ENCODE measurements at places on chromosomes 1 and 21.

GRCh38 chr1:232244426-232244825 lies 385.5 kb downstream of the SIPA1L2 start:
- DNase-seq, result no peak

- no peak for DNase-seq
These were observed 82.0 kb upstream of the MROH9 start for GRCh38 chr1:170853302-170853701.

DNA sequence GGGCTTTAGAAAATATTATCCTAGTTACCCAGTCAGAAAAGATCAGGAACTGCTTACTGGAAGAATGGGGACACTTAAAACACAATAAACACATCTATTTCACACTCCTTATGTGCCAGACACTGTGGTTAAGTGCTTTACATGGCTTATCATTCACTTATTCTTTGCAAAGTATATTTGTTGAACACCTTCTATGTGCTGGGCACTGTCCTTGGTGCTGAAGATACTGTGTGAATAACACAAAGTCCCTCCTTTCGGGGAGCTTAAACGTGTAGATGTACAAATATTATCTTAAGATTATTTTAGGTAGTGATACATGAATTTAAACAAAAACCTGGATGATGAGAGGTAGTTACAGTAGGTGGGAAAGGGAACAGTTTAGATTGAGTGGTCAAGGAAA lies 169.3 kb downstream of the ST6GALNAC5 start:
- DNase-seq, result no peak

- no peak for DNase-seq
These were observed 73.7 kb downstream of the DMRTB1 start for GRCh38 chr1:53532912-53533311.

DNA sequence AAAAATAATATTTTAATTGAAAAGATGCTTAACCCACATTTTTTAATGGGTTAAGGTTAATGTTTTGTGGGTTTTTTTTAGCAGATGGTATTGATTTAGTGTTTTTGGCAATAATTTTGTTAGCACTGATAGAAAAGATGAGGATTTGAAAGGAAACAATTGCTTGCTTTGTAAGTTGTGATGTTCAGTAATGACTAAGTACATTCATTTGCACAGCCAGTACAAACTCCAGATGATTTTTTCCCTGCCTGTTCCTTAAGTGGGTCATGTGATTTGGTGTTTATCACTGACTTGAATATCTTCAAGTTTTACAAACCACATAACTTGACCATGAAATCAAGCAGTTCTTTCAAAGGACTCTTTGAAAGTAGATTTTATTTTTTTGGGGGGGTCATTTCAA lies 15.0 kb downstream of the DISP1 start:
- no peak for DNase-seq

DNA sequence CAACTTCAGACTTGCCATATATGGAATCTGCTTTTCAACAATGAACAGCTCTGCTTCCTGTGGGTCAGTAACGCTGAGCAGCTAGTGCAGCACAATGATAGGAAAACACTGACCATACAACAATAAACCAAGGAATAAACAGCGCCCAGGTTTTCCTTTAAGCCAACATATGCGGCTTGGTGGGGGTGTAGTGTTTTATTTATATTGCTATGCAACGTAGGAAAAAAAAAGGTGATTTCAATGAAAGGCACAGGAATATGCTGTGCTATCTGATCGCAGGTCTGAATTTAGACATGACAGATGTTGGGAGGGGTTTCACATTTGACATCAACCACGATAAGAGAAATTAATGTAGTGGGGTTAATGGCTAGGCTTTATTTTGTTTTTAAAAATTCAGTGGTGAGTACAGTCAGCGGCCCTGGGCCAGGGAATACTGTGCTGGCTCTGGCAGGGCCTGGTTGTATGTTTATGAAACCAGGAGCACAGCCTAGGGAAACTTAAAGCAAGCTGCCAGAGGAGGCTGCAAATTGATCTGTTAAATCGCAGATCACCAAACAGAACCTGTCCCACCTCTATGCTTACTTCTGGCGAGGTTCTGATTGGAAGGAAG lies 4.3 kb downstream of the TSPAN2 start:
- DNase-seq, result no peak

DNA sequence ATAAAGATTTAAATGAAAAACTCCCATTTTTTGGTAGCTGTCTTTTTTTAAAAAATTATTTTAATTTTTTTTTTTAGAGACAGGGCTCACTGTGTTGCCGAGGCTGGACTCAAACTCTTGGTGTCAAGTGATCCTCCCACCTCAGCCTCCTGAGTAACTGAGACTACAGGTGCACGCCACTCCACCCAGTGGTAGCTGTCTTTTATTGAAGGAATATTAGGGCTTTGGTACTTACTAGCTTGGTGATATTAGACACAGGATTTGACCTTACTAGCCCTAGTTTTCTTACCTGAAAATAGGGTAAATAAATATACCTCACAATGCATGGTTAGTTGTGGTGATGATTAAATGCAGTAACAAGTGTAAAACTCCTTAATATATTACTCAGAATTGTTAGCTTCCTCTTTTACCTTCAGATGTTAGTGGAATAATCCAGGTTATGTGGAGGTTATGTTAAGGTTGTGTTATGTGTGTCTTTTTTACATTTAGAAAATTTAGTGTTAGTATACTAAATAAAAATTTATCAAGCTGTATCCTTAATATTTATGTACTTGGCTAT lies 66.8 kb downstream of the PHACTR4 start:
- DNase-seq, result no peak

DNA sequence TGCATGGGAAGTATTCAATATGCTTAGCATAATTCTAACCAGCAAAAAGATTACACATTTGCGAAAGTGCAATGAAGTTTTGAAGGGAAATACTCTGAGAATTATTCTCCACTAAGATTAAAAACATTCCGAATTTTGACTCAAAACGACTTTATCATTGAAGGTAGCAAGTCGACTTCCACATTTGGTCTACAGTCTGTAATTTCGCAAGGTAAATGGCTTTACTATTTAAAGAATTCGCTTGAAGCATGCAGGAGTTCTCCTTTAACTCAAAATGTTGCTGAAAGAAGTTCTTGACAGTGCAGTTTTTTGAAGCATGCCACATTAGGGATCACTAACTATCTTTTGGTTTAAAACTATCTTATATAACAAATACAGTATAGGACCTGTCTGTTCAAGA lies 161.0 kb upstream of the HP1BP3 start:
- DNase-seq, result no peak

- no peak for DNase-seq
These were observed 182.8 kb upstream of the NRIP1 start for GRCh38 chr21:15247613-15248012.

DNA sequence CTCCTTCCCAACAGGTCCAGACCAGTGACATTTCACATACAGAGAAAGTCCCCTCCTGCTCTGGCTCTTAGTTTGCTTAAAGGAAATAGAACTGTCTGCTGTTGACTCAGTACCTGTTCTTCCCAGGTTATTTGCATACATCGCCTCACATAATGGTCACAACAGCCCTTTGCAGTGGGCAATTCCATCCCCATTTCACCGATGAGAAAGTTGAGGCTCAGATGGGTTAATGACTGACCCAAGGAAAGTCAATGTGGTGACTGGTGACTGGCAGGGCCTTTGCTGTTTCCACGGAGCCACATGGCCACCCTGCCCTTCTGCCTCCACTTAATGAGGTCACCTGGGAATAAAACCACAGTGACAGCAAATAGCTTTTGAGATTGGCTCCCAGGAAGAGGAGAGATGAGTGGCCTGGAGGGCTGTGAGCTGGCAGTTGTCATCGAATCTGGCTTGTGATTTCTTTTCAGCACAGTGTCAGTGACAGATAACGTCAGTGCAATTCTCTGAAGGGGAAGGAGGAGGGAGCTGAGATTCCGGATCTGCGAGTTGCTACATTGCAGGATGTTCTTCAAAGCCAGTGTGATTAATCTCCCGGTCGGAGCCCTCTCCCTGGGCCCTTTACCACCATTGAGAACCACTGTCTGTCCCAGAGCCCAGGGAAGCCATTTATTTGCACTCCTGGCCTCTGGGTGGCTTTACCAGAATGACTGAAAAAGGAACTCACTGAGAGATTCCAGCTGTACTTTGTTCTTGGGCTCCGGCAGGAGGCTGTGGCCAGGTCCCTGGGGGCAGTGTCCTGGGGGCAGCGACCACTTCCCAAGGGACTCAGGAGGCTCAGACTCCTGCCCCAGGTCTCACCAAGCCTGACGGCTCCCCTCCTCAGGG lies 117.2 kb downstream of the CNIH3 start:
- DNase-seq, result peak; percentile 43

DNA sequence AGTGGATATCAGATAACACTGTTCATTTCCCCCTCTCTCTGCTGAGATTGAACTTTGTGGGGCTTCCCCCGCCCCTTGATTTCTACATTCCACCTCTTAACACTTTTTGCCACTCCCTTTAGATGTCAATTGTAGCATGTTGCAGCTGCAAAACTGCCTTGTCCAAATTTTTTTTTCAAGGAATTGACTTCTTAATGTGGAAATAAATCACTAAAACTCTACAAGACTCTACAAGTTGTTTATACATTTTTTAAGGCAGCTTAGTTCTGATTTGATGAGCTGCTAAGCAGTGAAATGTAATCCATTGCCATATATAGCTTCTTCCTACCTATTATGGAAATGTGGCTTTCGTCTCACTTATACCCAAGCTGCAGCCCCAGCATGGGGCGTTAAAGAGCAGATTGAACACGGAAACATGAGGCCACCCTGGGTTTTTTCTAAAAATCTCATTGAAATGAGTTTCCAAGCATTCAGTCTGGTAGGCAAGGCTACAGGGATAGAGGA lies 132.2 kb downstream of the SYT2 start:
- DNase-seq, result no peak

DNA sequence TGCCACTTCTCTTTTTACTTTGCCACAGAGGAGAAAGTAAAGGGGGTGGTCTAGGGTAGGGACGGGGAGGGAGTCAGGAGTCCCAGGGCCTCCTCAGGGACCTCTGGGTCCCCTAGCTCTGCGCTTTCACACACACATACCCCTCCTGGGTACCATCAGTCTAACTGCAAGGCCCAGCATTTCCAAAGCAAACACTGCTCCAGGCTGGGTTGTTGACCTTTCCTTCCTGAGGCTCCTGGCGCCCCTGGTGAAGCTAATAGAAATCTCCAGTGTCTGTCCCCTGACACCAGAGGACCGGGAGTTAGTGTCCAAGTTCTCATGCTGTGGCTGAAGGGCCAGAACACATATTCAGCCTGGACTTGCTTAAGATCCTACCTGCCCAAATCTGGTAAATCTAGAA lies 3.9 kb downstream of the TMEM63A start:
- peak; percentile 2 for DNase-seq

- DNase-seq, result peak; percentile 43
These were observed 24.2 kb downstream of the TRABD2B start for GRCh38 chr1:47972864-47973432.

GRCh38 chr1:1973716-1974642 lies 29.6 kb downstream of the CFAP74 start:
- no peak for DNase-seq

DNA sequence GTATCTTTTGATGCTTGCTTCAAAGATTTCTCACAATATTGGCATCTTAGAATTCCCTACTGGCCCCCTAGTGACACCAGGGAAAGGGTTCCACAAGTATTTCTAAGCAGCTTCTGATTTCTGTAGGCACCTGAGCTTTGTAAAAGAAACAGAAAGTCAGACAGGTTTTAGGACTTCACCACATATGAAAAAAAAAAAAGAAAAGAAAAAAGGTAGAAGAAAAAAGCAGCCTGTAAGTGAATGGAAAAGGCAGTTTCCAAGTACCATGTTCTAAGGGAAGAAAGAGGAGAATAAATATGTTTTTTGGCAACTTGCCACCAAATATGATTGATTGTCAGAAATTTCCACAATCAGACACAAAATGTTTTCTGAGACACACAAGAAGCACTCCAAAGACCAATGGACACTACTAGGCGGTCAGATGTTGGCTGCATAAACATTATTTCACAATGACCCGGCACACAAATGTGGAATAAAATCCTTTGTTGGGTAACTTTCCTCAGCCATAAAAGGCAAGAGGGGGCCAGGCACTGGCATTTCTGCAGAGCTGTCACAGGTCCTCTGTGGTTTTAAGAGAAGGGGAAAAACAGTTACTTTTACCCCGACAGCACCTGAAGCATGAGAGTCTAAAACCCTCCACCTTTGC lies 12.7 kb upstream of the CPLANE2 start:
- DNase-seq, result no peak

DNA sequence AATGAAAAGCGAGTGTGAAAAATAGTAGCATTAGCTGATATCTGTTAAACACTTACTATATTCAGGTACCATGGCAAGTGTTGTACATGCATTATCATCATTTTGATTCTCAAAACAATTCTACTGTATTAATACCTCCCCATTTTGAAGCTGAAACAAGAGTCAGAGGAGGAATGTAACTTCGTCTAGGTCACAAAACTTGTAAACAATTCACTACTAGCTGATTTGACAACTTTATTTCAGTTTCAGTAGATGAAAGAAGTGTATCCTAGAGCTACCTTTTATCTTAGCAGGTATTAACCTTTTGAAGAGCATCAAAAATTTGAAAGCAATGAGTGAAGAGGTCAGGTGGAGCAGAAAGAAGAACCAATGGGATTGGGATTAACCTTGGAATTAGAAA lies 1.6 kb downstream of the CD84 start:
- DNase-seq, result no peak
